ENCODE measurements at places on chromosomes 5 and 9.

DNA sequence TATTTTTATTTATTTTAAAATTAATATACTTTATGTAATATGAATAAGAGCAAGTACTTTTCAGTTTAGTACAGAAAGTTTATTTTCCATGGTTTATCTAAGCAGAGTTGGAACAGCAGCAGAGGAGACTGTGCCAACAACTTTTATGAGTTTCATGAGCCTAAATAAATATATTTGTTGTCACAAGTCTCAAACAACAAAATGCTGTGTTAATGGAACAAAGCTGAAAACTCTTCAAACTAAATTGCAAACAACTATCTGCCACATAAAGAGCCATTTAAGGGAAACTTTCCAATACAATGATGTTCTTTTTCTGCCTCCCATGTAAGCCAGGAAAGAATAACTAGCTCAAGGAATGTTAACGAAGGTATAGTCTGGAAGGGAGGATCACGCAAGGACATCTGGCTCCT is 96.1 kb downstream of the FBN2 start:
- DNase-seq = no peak

GRCh38 chr5:74143721-74144330 is 496.7 kb downstream of the ENC1 start:
- no peak for DNase-seq

DNA sequence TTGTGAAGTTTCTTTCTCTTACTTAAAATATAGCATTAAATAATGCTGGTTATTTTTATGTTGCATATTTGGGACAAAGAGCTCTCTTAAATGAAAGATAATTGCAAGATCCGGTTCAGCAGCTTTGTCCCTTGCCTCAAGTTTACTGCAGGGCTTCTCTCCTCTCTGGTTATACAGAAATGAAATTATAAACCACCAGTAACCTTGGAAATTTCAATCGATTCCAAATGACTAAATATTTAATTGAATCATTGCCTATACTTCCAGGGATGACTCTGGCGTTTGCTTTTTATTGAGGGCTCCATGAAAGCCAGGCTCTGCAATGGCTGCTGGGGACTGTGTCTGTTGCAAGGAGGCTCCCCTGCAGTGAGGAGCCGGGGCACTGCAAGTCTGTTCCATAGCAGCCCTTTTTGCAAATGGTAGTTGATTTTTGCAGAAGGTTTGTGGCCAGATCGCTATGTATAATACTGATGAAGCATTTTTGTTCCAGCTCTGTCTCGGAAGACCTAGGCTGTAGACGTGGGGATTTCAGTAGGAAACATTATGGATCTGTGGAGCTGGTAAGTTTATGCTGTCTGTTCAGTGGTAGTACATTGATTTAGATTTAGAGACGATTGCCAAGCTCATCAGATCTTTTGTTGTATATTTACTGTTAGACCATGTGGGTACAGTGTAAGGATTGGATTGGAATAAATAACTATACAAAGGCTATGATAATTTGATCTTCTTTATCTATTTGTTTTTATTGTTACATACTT is at the start of gene GARNL3:
Gene GARNL3 (plus strand): TSS at position 313 of the 758 bp plus-strand sequence. CDS start 104 bp downstream, at position 417.
- no peak for DNase-seq

DNA sequence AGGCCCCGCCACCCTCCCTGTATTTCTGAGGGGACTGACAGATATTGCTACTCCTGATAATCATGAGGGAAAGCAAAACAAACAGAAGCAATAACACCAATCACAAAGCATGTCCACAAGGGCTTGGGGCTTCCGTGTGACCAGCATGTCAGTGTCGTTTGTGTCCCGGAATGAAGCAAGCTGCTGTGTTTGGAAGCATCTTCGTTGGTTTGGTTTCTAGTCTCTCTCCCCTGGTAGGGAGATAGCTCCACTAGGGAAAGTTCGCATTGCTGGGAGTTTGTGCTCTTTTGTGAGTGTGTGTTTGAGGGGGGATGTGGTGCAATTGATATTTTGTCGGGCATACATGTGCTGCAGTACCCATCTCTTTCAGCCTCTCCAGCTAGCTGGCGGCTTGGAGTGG is 1.4 kb downstream of the GRIA1 start:
- no peak for DNase-seq

DNA sequence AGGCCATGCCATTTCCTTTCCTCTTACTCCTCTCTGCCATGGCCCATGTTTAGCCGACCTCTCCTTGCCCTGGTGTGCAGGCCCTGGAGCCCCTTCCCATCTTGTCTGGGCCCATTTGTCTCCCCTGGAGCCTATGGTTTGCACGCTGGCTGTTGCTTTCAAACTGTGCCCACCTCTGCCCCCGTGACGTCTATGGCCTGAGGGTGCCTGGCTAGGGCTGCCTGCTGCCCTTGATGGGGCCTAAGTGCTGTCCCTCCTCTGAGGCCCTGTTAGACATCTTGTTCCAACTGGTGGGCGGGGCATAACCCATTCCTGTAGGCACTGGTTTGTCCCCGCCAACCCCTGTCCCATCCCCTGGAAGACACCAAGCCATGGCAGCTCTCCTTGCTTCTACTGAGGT is 22.7 kb upstream of the ENHO start:
- DNase-seq = no peak

DNA sequence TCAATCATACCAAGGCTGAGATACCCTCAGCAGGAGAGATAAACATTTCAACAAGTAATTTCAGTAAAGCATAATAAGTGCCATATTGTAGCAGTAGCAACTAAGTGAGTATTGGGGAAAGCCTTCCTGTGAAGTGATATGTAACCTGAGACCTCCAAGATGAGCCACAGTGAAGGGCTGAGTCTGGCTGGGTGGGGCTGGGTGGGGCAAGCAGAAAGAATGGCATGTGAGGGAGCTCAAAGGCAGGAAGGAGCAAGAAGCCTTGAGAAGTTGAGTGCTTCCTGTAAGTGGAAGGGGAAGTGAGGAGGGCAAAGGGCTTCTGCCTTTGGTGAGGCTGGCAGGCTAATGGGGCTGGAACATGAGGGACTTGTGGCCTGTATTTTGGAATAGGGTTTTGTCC is 19.7 kb upstream of the ASTN2 start:
- no peak for DNase-seq

GRCh38 chr9:7234144-7234543 is 476.4 kb downstream of the KDM4C start:
- DNase-seq = no peak

GRCh38 chr5:79829260-79829659 is 139.6 kb downstream of the CMYA5 start:
- no peak for DNase-seq

- no peak for DNase-seq
Observed at GRCh38 chr9:3664044-3664443, 138.2 kb upstream of the RFX3 start.

DNA sequence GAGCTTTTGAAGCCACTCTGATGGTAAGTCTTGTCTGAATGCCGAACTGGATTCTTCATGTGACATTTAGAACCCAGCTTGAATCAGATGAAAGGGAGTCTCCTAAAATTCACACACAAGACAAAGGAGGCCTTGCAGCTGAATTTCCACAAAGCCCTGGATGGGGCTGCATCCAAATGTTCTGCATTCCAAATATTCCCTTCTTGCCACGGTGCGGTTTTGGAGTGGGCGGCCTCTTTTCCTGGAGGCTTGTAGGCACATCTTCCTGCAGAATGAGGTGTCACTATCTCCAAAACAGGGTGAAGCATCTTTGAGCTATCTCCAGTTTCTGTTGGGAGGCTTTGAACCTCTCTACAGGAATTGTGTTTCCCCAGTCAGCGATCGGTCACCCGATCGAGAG is 342.7 kb downstream of the ARHGEF28 start:
- no peak for DNase-seq

DNA sequence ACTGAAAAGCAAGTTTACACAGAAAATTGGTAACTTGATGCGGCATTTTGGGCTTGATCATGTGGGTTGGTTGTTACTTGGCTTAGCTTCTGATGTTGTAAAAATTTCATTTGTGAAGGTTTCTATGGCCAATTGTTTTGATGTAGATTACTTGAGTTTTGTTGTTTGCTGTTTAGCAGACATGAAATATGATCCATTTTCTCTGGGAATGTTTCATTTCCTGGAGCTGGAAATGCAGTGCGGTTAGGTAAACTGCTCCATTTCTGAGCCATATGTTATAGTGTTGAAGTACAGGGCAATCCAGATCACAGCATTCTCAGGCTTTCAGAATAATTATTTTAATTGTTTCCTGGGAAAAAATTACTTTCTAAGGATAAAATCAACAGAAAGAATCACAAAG is 396.9 kb downstream of the ENC1 start:
- no peak for DNase-seq

GRCh38 chr9:109168170-109168569 is 1.1 kb upstream of the FRRS1L start:
- no peak for DNase-seq

DNA sequence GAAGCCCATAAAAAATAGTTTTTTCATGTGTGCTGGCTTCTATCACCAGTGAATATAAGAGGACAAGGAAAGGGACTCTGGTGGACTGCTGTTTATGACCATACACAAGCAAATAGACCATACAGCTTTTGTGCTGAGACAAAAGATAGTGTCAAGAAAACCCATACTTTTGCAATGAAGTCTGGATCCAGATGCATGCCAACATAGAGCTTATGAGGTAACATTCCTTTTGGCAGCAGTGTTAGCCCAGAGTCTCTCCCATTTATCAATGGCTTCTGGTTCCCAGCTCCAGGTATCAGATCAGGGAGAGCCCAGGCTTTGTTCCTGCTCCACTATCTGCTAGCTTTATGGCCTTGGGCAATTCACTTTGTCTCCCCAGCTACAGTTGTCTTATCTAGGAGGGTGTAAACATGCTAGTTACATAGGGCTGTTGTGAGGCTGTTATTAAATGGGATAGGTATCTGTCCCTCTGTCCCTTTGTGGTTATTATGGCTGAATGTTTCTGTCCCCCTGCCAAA is 55.6 kb downstream of the CCDC192 start:
- no peak for DNase-seq

DNA sequence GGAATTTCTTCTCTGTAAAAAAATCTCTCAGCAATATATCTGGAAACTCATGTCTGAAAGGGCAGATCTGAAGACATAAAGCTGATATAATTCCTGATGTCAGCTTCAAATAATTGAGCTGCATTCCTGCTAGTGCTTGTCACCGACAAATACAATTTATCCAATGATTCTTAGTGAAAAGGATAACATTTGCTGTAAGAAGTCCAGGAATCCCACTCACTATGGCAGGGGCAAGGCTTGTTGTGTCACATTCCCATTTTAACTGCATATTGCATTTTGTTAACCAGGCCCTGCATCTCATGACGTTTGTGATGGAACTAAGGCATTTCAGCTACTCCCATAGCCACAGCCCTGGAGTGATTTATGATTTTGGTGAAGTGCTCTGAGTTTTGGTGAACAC is 160.1 kb upstream of the DAB2 start:
- no peak for DNase-seq

DNA sequence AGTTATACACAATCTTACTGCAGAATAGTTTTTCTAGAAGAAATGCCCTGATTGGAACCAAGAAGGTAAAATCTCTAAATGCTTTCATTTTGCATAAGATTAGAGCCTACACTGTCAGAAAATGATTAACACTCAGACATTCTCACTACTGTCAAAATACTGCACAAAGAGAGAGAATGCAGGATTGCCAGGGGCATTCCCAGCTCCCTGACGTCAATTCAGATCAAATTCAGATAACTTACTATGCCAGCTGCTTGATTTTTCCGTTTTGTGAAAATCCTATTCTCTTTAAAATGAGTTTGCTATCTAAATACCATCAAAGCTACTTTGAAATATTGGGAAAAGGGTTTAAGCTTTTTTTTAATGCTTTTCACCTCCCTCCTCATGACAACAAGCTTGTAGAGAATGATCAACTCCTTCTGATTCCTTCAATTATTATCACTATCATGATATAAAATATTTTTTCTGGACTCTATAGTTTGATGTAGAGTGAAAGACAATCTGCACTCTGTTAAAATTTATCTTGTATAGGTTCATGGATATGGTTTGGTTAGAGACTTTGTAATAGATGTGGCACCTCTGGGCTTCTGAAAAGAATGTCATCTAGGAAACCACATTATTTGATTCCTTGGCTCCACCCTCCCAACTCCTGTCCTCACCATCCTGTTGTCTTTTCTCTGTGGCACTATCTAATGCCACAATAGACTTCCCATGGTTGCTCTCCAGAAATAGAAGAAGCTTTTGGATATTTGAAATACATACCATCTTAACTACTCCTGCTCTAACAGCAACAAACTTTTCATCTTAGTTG is 407.7 kb downstream of the PDE4D start:
- no peak for DNase-seq

- DNase-seq = no peak
Observed at GRCh38 chr5:32283061-32283460, 29.7 kb downstream of the MTMR12 start.

- DNase-seq = no peak
Observed at GRCh38 chr5:28850320-28850921, 1812.0 kb upstream of the CDH9 start.

DNA sequence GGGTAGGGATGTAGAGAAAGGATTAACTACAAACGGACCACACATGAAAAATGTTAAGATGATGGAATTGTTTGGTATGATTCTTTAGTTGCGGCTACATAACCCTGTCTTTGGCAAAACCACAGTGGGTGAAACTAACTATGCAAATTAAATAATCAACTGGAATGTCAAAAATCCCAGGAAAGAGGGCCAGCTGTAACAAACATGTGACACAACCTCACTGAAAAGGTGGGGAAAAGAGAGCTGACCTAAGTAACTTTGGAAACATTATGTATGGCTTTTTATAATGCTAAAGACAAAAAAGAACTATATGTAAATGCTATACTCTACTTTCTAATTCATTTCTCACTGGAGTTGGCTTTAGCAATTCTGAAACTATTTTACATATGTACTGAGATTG is 252.0 kb downstream of the MRPS30 start:
- DNase-seq = no peak

GRCh38 chr5:50823568-50823967 is 157.1 kb downstream of the PARP8 start:
- DNase-seq = no peak

- no peak for DNase-seq
Observed at GRCh38 chr9:4106081-4106759, 193.6 kb downstream of the GLIS3 start.

- no peak for DNase-seq
Observed at GRCh38 chr5:57887851-57888621, 405.4 kb upstream of the ACTBL2 start.

DNA sequence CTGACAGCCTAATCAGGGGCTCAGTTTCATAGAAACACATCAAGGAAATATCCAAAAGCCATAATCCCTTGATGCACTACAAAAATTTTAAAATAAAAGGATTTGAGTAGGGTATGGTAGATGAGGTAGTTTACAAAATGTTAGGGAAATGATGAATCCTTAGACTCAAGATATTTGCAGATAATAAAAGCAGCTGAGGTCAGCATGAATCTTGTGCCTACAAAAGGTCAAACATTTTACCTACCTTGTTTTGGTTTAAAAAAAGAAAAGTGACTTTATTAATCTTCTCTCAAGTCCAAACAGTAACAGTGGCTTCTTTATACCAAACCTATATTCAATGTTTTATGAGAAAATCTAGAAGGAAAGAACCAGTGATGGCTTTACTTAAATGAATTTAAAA is 135.5 kb downstream of the BNC2 start:
- no peak for DNase-seq

- DNase-seq = no peak
Observed at GRCh38 chr5:5573798-5574380, 151.4 kb downstream of the ICE1 start.

Data from NCI-H2107 (cell line).